LoVo (cell line): ENCODE measurements at places on chromosomes 1 and 21.

- no peak for DNase-seq
Observed at GRCh38 chr1:210499956-210500355, 171.3 kb downstream of the HHAT start.

DNA sequence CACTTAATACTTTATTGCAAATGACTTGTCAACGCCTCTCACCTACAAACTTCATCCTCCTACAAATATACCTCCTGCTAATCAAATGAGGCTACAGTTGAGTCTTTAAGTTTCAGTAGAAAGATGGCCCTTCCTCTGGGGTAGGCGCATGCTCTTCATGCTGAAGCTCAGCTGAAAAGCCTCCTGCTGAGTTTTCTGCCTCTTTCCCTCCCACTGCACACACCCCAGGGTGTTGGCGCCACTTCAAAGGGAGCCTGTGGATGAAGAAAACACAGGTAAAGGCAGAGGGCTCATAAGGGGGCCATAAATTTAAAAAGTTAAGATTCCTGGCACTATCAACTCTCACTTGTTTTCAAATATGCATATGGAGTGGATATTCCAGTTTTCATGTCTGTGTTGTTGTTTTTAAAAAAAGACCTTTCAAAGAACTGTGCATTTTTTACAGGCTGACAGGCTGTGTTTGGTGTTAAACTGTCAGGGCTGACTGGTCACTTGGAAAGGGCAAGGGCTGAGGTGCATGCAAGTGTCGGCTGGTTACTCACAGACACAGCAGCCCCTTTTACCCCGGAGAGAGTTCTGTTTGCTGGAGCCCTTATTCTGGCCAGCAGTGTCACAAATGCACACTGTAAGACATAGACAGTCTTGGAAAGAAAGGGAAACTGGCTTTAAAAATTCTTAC lies 42.9 kb upstream of the LGALS8 start:
- DNase-seq, result peak; percentile 68

- DNase-seq, result no peak
Observed at GRCh38 chr1:170356585-170356984, 175.4 kb upstream of the GORAB start.

DNA sequence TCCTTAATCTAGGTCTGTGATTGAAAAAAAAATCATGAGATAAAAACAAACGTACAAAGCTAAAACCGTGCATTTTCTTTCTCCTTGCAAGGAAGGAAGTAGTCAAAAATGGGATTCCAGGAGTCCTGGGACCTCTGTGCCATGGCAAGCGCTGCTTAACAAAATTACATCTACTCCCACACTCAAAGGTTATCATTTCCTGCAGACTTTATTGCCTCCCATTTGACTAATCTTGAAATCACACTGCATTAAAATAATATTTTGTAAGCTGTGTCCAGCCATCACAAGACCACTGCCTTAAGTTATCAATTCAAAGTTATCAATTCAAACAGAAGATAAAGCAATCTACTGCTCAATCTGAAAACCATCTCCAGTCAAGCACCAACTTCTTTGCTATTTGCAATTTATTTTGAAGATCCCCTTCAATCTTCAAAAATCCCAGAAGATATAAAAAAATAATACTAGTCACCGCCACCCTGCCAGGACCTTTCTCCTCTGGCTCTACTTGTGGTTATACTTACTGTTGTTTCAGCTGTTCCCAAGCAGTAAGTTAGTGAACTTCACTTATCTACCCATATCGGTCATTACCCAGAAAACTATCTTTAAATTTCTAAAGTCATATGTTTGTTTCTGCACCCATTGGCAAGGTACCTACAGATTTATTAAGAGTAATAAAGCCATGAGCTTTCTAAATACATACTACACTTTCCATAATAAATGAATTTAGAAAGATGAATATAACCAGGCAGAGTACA lies 38.1 kb upstream of the RAP1GAP start:
- no peak for DNase-seq

- no peak for DNase-seq
Observed at GRCh38 chr1:42784946-42785693, at the start of gene TMEM269. Gene TMEM269, plus strand, starts transcription at chr1:42784991. Its CDS starts 4,903 bp downstream, at chr1:42789894.

DNA sequence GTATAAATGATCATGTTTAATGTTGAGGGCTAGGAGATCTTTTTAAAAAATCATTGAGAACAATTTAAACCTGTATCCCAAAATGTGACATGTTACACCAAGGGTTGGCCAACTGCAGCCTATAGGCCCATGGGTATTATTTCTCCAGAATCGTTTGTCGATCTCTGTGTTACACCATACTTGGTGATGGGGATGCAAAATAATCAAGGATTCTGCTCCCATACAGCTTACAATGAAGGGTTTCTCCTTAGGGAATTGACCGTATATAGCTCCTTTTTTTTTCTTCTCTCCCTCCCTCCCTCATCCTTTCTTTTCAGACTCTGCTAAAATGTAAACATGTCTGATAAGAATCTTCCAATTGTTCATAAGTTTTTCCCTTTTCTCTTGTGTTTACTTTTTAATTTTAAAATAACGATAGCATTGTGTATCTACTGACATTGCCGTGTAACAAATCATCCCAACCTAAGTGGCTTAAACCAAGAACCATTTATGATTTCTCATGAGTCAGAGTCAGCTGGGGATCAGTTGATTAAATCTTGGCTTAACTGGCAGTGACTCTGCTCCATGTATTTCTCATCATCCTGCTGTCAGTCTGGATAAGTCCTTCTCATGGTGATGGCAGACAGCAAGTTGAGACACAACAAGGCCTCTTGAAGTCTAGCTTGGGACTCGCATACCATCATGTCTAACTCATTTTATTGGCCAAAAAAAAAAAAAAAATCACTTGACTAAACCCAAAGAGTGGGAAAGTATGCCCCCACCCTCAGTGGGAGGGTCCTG lies 48.0 kb downstream of the MARK1 start:
- DNase-seq, result no peak

DNA sequence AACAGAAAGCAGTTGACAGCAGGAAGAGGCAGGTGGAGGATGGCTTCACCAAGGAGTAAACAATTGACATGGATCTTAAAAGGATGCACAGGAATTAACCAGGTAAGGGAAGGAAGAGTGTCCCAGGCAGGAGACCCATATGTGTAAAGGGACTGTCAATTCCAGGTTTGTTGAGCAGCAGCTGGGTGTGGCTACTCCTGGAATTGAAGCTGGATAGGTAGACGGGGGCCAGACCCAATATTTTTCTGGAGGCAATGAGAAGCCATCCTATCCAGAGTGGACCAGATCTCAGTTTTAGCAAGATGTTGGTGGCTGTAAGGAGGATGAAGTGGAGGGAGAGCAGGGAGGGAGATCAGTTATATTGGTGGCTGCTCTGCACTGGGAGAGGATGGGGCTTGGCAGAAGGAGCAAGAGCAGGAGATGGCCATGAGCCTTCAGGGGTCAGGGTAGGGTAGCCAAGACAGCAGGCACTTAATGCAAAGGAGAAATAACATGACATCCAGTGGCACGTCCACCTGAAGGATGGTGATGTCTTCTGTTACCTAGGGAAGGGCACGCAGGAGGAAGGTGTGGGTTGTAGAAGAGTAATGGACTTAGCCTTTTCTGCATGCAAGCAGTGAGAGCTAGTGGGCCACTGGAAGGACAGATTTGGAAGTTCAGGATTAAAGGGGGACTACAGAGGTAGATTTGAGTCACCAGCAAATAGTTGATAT lies 146.7 kb upstream of the HMGB4 start:
- DNase-seq, result no peak

- no peak for DNase-seq
Observed at GRCh38 chr1:12215118-12215961, 14.5 kb upstream of the VPS13D start.

DNA sequence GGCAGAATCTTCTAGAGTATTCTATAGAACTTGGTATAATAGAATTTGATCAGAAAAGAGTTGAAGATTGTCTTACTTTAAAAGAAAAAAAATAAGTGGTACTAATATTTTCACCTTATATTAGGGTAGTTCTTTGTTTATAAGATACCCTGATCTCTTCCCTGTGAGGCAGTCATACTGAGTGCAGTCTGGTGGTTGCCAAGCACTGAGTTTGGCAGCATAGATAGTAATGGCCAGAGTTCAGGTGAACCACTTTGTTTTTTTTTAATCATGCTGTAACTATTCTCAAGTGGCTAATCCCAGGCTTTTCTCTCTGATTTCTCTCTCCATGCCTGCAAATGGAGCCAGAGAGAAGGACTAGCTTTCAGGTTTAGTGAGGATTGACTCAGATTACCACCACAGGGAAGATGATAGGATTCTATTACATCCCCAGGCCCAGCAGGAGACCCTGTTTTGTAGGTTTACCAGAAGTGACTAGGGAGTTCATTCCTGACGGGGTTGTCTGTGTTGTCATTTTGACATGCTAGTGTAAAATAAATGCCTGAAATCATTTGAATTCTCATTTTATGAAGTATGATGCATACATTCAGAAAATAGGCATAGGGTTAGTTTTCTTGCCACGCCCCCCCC lies 16.7 kb downstream of the KDM1A start:
- DNase-seq, result no peak

DNA sequence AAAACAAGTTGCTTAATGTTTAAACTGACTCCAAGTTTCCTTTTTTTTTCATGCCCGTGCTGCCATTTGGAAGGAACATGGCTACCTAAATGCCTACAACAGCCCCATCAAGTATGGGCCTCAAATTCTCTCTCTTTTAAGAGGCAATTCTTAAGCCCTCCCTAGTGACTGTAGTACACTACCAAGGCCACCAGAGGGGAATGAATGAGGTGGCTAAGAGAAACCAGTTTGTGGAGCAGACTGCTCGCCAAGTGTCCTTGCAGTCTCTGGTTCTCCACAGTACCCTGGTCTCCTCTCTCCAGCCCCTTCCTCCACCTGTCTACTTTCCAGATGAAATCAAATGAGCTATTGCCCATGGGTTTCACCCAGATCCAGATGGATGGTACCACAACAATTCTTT lies 1809.6 kb downstream of the BRINP3 start:
- DNase-seq, result no peak

- no peak for DNase-seq
Observed at GRCh38 chr1:206903687-206904086, 6.4 kb downstream of the IL24 start.

- no peak for DNase-seq
Observed at GRCh38 chr1:33074193-33074945, 6.6 kb upstream of the AZIN2 start.

DNA sequence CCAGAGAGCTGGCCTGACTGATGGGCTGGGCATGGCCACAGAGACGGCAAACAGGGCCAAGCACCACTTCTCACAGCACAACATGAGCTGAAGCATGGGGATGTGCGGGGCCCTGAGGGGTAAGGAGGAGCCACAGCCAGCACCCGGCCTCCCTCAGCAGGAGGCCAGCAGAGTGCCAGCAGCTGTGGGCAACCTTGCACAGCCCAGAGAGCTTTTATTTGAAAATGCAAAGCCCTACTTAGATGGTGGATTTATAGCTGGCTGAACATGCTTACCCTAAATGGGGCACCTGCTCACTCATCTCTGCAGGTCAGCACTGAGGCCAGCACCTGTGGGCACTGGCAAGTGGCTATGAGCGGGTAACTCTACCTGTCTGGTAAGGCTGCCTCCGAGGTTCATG lies 44.1 kb downstream of the SLC66A1 start:
- DNase-seq, result no peak

- DNase-seq, result no peak
Observed at GRCh38 chr1:150018165-150018564, 7.6 kb upstream of the OTUD7B start.

GRCh38 chr1:6872573-6873261 lies 87.5 kb downstream of the CAMTA1 start:
- no peak for DNase-seq

DNA sequence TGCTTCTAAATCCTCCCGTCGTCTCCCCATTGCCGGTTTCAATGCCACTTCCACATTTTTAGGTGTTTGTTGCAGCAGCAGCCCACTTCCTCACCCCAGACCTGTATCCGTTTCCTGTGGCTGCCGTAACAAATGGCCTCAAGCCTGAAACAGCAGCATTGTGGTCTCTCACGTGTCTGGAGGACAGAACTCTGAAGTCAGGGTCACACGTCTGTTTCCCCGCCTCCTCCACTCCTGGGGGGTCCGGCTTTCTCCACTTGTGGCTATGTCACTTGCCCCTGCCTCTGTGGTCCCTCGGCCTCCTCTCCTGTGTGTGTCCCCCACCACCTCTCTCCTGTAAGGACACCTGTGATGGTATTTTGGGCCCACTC lies 21.8 kb downstream of the TRPM2 start:
- DNase-seq, result no peak

- peak; percentile 49 for DNase-seq
Observed at GRCh38 chr1:117128323-117129079, 7.0 kb upstream of the TRIM45 start.

GRCh38 chr1:197049100-197049499 lies 18.0 kb downstream of the F13B start:
- DNase-seq, result no peak

- DNase-seq, result no peak
Observed at GRCh38 chr21:39663066-39663465, 50.3 kb downstream of the B3GALT5 start.

GRCh38 chr1:170668209-170669106 lies 4.5 kb downstream of the PRRX1 start:
- DNase-seq, result no peak

GRCh38 chr1:84632673-84633434 lies 57.4 kb downstream of the SSX2IP start:
- DNase-seq, result peak; percentile 75

GRCh38 chr1:164865385-164865784 lies 306.4 kb downstream of the PBX1 start:
- DNase-seq, result no peak

GRCh38 chr1:212975111-212975918 lies 25.0 kb downstream of the VASH2 start:
- DNase-seq, result no peak

GRCh38 chr1:117308311-117308916 lies 58.8 kb upstream of the MAN1A2 start:
- no peak for DNase-seq

- no peak for DNase-seq
Observed at GRCh38 chr1:211783266-211783665, 47.3 kb downstream of the LPGAT1 start.

- no peak for DNase-seq
Observed at GRCh38 chr1:198649232-198649967, 10.6 kb downstream of the PTPRC start.

DNA sequence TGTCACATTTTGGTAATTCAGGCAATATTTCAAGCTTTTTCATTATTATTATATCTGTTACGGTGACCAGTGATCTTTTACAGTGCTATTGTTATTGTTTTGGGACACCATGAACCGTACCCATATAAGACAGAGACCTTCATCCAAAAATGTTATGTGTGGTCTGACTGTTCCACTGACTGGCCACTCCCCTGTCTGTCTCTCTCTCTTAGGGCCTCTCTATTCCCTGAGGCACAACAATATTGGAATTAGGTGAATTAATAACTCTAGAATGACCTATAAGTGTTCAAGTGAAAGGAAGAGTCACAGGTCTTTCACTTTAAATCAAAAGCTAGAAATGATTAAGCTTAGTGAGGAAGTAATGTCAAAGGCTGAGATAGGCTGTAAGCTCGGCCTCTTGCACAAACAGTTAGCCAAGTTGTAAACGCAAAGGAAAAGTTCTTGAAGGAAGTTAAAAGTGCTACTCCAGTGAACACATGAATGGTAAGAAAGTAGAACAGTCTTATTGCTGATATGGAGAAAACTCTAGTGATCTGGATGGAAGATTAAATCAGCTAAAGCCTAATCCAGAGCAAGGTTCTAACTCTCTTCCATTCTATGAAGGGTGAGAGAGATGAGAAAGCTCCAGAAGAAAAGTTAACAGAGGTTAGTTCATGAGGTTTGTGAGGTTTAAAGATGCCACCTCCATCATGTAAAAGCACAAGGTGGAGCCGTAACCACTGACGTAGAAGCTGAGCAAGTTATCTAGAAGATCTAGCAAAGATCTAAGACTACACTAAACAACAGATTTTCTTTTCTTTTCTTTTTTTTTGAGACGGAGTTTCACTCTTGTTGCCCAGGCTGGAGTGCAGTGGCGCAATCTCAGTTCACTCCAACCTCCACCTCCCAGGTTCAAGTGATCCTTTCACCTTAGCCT lies 19.7 kb upstream of the DIPK1A start:
- no peak for DNase-seq
